ENCODE measurements at places on chromosomes 2 and 18.

- DNase-seq = no peak
Observed at GRCh38 chr2:123770996-123771720, 253.9 kb upstream of the CNTNAP5 start.

- DNase-seq = no peak
Observed at GRCh38 chr18:27604583-27604982, 419.5 kb upstream of the CHST9 start.

- DNase-seq = peak; percentile 67
Observed at GRCh38 chr2:207746131-207746530, 23.6 kb downstream of the FZD5 start.

- DNase-seq = no peak
Observed at GRCh38 chr2:1782514-1782913, 38.2 kb upstream of the PXDN start.

DNA sequence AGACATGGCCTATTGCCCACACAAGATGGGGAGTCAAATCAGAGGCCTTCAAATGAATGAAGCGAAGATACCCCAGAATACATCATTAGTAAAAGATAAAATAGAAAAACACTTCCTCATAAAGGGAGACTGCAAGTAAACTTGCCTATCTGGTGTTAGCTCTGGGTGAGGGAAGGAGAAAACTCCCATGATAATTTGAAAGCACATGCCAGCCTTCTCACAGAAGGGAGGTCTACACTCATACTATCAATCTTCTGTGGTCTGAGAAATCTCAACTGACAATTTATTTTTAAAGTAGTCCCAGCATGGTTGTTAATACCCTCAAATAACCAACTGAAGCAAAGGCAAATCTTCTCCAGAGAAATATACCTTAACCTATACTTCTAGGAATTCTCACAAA, 75.4 kb downstream of the EXOC6B start:
- DNase-seq = no peak

DNA sequence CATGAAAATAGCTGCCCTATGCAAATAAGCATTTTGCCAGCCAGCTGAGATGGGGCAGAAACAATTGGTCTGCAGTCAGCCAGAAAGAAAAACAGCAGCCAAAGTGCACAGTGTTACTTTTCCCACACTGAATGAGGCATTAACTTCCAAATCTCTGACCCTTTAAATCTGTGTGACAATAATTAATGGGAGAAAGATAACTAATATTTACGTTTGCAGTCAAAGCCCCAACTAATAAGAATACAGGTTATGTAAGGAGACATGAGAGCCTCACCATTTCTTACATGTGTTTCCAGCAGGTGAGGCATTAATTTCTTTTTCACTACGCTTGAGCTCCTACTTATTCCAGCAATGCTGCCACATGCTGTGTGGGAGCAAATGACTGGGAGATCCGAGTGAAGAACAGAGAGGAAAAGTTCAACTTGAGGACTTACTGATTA, 339.0 kb downstream of the SATB2 start:
- no peak for DNase-seq

DNA sequence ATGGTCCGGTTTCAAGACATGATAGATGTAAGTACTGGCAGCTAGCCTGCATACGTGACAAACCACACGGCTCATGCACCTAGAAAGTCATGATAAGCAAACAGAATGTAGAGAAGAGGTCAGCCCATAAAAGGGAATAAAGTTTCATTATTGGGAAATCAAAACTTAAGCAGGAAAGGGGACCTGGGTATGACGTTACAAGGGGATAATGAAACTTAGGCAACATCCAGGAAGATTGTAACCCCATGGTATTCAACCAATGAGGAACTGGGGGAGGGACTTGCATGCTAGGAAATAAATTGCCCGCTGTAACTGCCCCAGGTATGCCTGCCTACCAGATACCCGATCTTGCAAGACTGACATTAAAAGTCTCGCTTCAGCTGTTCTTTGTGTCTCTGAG, 1679.0 kb downstream of the SUCLG1 start:
- no peak for DNase-seq

- no peak for DNase-seq
Observed at GRCh38 chr18:2644535-2644934, 11.0 kb upstream of the SMCHD1 start.

Data from HTR-8/SVneo (cell line).